ENCODE measurements at places on chromosomes 1 and 21. TPM values are rescaled to one million over a fixed set of nuclear protein-coding genes. Genes with fewer than 3 reads are reported as not detected.
A peak's percentile ranks its signal among the peaks of the same experiment; 100 is the strongest.

DNA sequence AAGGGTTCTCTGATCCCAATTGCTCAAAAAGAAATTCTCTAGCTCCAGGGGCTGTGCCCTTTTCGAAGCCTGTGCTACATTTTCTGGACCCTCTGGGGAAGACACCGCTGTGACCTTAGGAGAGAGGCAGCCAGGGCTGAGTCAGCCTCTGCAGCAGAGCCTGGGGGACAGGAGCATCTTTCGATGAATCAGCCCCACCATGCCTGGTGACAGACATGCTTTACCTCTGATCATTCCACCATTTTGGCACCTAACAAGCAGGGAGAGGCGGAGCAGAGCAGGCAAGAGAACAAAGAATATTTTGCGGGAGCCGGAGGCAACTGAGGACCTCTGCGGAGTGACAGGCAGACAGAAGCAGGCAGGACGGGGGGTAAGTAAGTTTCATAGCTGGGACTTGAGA is 84.9 kb downstream of the VWA5B1 start:
- DNase-seq: no peak

DNA sequence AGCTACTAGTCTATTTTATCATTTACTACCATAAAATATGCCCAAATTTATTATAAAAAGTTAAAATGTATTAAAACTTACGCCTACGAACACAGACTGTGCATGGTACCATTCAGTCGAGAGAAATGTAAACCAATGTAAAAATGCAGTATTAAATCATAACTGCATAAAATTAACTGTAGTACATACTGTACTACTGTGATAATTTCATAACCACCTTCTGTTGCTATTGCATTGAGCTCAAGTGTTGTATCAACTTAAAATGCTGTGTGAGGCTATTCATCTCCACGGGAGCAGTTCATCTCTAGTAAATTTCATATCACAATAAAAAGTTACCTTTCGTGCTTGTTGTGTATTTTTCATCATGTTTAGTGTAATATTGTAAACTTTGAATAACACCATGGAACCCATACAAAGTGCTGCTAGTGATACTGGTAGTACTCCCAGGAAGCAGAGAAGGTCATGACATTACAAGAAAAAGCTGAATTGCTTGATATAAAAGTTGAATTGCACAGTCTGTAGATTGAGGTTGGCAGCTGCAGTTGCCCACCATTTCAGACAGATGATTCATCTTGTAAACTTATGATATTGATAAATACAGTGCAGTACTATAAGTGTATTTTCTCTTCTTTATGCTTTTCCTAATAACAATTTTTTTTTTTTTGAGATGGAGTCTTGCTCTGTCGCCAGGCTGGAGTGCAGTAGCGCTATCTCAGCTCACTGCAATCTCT is 19.0 kb upstream of the CENPF start:
- no peak for DNase-seq

DNA sequence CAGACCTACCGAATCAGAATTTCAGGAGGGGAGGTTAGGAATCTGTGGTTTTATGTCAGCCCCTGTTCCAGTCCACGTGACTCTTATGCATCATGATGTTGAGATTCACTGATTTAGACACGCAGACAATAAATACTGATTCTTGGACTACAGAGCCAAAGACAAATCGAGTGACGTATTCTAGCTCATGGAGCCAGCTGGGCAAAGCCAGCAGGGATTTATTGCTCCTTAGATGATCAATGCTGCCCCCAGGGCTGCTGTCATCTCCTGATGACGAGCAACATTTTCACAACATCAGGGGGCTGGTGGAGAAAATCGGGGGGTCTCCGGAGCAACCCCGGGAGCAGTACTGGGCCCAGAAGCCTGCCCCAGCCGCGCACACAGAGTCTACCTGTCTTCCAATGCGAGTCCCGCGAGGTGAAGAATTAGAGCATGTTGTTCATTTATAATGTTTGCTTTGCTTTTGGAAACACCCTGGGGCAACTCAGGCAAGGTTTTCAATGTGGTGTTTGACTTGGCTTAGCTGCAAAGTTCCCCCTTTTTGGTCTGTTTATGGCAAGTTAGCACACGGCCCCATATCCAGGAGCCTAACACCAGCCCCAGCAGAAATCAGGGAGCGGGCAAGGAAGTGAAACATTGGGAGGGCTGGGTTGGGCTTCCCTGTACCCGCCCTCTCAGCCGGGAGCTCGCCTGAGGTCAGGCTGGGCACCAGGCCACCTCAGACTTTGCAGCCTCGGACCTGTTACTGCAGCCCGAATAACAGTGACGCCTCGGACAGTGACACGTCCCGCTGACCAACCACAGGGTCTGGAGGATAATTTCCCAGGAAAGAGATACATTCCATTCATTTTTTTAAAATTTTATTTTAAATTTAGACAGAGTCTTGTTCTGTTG is 19.9 kb upstream of the CLDN14 start:
- DNase-seq: no peak

Gene CFHR5
- total RNA-seq: 0.72 TPM

DNA sequence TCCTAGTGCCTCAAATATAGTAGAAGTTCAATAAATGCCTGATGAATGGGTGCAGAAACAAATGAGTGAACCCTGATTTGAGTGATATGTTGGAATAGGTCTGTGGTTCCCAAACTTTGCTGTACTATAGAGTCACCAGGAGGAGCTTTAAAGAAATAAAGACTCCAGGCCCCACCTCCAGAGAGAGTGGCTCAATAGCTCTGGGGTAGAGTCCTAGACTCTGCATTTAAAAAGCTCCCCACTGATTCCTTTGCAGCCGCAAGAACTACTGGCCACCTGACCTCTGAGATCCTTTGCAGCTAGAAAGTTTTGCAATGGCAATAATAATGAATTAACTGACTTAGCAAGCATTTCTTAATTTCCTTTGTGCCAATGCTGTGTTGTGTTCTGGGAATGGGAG is 20.9 kb downstream of the TCHHL1 start:
- DNase-seq: no peak

GRCh38 chr1:156828400-156829124 is 11.9 kb upstream of the SH2D2A start:
- no peak for DNase-seq

Gene TNFRSF18
- total RNA-seq: not detected

Gene GPR25
- not detected for total RNA-seq

GRCh38 chr21:45531393-45532215 is 10.6 kb downstream of the SLC19A1 start:
- DNase-seq: no peak

DNA sequence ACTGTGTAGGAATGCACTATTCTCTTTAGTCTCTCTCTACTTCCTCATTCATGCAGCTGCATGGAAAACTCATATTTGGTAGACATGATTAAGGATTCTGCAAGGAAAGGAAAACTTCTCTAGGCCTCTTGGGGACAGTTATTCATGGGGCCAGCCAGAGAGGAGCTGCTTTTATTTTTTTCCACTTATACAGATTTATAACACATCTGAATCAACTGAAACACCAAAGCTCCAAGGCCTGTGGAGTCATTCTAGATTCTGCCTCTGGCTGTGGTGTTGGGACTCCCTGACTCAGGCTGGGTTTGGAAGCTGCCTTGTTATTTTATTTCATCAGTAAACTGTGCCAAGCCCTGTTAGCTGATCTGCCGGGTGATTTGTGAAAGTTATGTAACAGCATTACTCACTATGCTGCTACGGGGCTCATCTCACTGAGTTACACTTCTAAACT is 83.9 kb upstream of the EDEM3 start:
- DNase-seq: peak; percentile 96

DNA sequence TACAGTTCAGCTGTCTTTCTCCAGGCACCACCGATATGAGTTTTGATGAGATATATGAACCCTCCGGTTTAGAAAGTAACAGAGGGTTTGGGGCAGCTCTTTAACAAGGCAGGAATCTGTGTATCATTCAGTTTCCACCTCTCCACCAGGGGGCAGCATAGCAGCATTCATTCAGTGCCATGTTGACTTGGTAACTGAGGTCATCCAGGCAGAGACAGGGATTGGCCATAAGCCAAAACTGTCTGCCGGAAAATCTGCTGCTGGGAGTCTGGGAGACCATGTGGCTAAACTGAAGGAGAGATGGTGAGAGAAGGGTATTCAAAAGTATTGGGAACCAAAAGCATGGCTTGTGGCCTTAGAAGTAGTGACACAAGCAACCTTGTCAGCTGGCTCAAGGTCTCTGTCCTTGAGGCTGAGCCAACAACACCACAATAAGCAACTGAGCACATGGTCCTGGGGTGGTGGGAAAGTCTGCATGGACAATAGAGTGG is 98.5 kb downstream of the LMX1A start:
- DNase-seq: peak; percentile 66

DNA sequence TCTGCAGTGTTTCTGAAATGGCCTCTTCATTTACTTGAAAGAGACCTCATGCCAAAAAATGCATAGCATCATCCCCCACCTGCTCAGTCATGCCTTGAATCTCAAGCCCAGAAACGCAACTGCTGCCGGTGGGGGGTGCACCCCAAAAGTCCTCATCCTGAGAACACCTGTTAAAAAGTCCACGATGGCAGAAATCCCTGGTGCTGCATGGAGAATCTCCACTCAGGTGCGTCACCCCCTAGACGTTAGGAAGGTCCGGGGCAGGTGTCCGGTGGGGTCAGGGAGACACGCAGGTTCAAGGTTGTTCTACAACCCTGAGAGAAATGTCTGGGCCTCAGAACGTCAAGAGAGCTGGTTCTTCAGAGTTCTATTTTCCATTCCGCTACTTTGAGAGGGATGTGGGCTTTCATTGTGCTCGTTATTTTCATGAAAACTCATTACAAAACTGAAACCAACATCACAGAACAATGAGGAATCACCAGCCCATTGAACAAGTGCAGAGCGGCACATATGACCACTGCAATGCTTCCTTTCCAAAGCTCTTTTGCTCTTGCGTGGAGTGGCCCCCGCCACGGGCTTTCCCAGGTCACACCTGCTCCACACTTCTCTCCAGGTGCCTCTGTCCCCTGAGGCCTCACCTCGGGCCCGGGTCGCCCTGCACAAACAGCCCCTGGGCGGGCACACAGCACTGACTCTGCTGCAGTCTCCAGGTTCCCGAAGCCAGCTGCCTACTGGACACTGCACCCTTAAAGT is 201.9 kb downstream of the TOMM20 start:
- no peak for DNase-seq

Gene INSRR
- not detected for total RNA-seq

GRCh38 chr21:25323356-25323949 is 283.8 kb downstream of the MRPL39 start:
- no peak for DNase-seq

Gene CD5L
- total RNA-seq: not detected

DNA sequence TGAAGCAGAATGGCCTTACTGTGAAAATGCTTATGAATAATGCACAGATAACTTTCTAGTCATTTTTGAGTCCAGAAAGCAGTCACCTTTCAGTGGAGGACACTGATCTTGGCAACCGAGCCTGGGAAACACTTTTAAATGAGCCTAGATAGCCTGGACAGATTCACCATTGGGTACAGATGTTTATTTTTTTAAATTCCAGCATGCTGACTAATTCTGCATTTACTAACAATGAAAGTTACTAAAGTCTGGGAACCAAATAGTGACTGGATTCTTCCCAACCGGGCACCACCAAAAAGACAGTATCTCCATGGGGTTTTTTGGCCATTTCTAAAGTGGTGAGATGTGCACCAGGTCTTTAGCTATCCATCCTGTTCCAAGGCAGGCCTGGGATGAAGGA is 3.3 kb upstream of the FMOD start:
- no peak for DNase-seq

Data from umbilical cord (tissue), 2 donors.